ENCODE measurements at places on chromosomes 16 and 17.

DNA sequence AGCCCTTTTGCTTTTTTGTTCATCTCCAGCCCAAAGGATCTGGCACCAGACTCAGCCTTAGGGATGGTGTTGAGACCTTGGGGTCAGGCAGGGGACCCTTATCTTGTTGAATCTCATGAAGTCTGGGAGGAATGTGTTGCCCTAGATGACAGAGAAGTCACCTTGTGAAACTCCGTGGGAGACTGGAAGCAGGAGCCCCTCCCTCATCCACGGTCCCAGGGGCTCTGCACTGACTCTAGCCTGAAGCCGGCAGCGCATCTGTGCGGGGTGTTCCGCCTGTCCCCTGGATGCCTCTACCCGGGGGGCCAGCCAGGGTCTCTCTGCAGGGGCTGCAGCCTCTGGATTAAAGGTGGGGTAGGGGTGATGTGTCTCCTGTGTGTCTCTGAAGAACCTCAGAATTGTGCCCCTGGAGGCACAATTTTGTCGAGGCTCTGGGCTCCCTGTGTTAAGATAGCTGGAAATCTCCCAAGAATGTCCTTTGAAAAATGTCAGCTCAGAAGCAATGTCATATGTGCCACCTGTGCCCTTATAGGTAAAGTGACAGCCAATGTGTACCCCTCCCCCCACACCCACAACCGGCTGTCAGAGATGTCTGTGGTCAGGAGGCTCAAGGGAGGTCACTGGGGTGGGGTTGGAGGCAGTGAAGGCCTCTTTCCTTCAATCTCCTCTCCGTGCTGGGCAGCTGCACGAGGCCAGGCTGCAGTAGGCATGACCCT, 32.1 kb upstream of the CDC42EP4 start:
- DNase-seq = no peak

DNA sequence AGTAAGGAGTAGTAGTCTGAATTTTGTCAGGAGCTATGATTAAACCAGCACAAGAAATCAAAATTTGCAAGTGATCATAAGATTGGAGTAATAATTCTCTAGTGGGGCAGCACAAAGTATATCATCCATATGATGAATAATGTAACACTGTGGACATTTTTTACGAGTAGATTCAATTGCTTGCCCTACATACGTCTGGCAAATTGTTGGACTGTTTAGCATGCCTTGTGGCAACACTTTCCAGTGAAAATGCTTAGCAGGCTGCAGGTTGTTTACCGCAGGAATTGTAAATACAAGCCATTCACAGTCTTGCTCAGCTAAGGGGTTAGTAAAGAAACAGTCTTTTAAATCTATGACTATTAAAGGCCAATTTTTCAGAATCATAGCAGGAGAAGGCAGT, 35.7 kb downstream of the ATF7IP2 start:
- DNase-seq = no peak

DNA sequence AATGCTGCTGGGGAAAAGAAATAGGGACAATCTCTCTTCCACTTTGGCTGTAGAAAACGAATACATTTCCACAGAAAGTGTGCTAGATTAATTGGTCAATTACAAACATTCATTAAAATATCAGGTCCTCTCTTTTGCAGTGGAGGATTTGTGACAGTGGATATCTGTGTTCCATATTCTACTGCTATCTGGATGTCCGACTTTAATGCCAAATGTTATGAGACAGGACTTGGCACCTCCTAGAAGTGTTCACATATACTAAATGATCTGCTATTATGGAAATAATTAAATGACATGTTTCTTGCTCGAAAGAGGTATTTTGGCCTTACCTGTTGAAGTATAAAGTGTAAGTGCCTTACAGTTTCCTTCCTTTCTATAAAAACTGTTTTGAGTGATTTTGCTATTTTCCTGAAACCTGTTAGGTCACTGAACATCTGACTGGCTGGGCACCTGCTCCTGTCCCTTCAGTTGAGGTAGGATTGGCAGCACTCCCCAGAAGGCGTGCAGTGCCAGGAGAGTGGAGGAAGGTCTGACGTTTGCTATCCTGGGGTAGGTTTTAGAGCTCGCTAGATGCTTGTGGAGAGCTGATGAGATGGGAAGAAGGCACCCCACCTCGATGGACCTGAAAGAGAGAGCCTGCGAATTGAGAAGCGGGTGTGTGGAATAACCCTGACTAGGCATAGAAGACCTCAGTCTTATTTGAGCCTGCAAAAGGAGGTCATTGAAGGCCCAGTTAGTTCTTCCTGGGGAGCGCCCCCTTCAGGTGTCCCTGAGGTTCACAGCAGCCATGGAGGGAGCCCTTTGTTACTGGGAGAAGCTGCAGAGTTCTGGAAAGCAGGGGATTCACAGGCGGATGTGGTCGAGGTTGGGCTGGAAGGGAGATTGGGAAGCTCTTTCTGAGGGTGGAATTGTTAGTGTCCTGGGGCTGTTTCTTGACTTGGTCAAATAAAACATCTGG, 159.4 kb upstream of the ZNF267 start:
- no peak for DNase-seq

DNA sequence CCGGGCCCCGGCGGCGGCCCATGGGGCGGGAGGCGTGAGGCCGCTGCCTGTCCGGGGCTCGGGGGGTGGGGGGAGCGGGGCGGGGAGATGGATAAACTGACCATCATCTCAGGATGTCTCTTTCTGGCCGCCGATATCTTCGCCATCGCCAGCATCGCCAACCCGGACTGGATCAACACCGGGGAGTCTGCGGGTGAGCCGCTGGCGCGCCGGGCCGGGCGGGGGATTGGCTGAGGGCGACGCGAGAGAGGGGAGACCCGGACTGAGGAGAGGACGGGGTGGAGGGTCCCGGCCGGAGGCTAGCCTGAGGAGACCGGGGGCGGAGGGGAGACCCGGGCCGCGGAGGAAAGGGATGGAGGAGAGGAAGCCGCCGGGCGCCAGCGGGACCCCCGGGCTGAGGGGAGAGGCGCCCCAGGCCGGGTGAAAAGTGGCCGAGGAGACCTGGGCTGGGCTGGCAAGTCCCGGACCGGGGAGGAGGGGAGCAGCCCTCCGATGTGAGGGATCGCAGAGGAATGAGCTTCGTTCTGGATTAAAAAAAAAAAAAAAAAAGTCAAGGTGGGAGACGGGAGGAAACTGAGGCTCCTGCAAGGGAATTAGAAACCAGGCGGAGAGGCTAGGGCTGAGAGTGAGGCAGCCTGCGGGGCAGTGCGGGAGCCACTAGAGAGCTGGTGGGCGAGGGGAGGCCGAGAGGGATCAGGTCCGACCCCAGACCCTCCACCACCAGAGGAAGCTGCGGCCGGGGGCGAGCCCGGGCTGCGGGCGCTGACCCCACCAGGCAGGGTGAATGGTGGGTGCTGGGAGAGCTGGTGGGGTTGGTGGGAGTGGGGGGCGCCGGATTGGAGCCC, 526 bp downstream of the MOSMO start:
- DNase-seq = no peak

- no peak for DNase-seq
Measured at GRCh38 chr16:84699147-84699711, 571 bp upstream of the USP10 start.

DNA sequence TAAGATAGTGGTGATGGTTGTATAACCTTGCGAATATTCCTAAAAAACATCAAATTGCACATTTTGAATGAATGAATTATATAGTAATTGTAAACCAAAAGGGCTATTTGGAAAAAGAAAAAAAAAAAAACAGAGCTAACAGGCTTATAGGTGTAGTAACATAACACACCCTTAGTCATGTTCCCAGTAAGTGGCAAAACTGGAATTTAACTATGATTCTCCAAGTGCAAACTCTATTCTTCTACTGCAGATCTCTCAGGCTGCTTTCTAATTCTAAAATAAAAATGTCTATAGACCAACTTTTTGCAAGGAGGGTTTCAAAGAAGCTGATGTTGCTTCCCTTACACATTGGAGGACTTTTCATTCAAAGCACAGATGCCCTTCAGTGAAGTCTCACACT, 293.2 kb upstream of the MON1B start:
- no peak for DNase-seq

GRCh38 chr16:11188801-11189740, 66.9 kb downstream of the SOCS1 start:
- no peak for DNase-seq

DNA sequence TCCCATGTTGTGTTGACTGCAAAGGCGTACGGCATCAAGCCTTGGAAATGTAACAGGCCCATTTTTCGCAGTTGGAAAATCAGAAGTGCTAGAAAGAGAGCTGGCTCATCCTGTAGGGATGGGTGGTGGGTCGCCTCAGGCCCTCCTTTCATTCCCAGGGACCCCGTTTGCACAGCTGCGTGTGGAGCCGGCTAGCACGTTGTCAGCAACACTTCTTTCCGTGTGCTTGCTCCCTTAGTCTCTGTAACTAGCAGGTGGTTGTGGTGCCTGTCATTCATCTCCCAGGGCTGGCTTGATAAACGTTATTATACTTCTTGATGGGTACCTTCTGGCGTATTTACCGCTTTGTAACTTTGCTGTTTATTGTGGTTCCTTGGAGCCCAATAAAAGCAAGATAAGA, 239.0 kb upstream of the CACNG5 start:
- no peak for DNase-seq

- DNase-seq = no peak
Measured at GRCh38 chr17:35752945-35753764, at the start of gene GAS2L2. Gene GAS2L2 (minus strand): TSS chr17:35753239. CDS start chr17:35752850, 389 bp downstream.

GRCh38 chr16:17360693-17361122, 110.1 kb downstream of the XYLT1 start:
- no peak for DNase-seq

DNA sequence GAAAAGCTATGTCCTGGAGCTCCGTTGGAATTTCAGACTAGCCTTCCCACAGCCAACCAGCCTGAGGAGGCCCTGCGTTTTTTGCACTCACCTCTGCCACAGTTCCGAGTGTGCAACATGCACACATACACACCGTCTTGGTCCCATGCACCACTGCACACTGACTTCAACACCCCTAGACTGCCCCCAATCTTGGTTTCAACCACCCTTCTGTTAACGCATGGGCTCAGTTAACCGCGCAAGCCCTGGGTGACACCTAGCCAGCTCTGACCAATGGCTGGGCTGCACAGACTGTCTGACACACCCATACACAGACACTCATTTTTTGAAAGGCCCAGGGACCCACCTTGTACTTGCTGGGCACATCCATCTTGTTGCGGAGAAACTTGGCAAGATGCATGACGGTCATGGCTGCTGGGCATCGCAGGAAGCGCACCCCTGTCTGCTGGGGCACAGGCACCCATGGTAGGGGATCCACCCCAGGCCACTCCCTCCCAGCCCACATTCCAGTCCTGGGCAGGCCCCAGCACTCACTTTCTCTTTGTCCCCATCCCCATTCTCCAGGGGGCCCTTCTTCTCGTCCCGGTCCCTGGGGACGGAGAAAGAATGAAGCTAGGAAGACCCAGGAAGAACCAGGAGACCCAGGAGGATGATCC, 8.0 kb downstream of the CISD3 start:
- no peak for DNase-seq

DNA sequence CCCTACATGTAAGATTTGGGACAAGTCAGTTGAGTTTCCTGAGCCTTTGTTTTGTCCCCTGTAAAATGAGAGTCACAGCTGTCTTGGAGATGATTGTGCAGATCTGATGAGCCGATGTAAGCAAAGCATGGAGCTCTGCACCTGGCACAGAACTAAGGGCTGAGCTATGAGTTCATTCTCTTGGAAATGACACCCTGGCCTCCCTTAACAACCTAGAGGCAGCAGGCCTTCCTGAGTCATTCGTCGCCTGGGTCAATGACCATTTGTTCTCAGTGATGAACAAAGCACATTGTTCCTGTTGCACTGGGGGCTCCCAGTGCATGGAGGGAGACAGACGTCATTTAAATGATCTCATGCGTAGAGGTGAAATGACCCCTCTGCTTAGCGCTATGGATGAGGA, 62.8 kb upstream of the GCSH start:
- no peak for DNase-seq

DNA sequence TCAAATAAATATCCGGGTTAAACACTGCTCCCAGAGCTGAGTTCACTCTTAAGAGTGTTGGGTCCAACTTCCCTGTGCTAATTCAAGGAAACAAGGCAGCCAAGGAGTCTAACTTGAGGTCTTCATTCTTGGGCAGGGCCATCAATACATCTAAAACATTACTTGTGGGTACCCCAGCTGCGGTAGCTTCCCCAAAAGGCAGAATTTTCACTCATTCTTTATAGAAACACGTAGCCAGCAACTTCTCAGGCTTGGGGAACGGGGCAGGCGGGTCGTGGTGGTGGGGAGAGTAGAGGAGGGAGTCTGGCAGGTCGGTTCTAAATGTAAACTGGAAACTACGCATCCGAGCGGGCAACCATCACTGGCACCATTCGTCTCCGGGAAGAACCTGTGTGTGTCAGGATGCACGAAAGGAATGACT, 666 bp upstream of the METTL9 start:
- DNase-seq = no peak

DNA sequence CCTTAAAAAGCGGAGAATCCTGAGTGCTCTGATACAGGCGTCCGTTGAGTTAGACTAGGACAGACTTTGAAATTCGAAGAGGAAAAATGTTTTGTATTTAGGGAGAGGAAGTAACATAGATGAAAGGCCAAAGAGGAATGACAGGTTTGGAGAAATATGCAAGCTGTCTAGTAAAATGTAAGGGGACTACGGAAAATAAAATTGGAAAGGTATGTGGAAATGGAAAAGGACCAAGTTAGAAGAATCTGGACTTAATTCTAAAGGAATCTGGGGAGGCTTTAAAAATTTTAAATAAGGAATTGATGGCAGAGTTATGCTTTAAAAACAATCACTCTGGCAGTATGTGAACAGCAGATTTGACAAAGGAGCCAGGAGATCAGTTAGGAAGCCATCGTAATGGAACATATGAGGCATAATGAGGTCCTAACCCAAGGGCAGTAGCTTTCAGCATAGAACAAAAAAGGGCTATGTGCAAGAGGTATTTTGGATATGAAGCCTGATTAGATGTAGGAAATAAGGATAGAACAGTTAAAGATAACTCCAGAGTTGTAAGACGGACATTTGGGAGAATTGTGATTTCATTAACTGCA, 38.3 kb downstream of the CYB561 start:
- DNase-seq = no peak

DNA sequence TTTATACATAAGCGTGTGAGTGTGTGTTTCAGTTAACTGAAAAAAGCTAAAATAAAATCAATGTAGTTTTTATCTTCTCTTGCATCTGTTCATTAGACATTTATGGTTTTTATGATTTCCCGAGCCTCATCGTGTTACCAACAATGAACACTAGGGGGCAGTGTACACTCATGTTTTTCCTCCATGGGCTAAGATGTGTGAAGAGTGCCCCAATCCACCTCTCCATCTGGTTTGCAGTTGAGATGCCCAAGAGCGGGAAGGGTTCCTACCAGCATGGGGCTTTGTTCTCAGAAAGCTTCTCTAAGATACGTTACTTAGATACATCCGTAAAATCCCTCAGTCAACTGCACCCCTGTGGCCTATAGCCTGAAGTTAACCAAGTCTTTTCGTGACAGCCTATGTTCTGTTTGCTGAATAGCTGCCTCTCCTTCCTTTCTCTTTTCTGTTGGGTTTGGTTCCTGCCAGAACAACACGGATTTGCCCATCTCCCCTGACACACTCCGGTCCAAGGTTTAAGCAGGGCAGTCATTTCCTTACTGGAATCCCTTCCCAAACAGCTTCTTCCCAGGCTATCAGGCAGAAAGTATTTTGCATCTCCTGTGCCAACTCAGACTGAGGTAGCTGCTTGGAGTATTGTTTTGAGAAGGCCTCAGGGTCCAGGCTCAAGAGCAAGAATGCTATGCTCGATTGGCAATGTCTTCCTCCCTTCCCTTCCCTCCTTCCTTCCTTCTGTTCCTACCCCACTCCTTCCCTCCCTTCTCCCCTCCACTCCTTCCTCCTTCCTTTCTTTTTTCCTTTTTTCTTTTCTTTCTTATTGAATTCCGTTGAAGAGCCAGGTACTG, 12.9 kb upstream of the ELAC2 start:
- peak; percentile 13 for DNase-seq
